Hematopoietic multipotent progenitor cell treated with erythropoietin and hydrocortisone succinate and interleukin-3 and kit ligand, for 8 days (in vitro differentiated cells): ENCODE measurements at places on chromosomes 4 and X.
A peak's percentile ranks its signal among the peaks of the same experiment; 100 is the strongest.

DNA sequence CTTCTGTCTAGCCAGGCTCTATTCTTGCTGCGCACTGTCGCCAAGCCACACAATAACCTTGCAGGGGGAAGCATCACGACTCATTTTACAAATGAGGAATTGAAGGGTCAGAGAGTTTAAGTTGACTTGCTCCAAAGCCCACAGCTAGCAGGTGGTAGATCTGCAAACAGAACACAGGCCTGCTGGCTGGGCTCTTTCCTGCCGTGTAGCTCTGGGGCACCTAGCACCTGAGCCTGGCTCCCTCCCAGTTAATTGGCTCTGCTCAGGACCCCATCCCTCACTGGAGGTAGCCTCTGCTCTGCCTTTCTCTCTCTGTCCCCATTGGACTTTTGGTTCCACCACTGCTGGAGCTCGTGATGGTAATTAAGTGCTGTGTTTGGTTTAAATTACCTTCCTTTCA lies 98.5 kb downstream of the NSUN7 start:
- no peak for DNase-seq

GRCh38 chrX:112877771-112878173 lies 37.1 kb upstream of the AMOT start:
- DNase-seq, result no peak

DNA sequence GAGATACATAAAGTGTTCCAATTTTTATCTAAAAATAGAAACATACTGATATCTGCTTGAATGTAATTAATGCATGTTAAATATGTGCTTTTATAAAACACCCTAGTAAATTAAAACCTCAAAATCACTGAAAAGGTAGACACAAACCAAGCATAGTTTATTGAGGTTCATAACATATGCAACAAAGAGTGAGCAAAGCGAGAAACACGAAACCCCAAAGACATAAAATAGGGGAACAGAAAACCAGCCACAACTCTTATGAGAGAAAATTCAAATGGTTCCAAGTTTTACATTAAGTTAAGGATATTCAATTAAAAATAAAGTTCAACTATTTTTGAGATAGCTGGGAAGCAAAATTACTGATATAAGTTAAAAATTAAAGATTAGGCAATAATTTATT lies 336.4 kb upstream of the AGA start:
- DNase-seq, result no peak

DNA sequence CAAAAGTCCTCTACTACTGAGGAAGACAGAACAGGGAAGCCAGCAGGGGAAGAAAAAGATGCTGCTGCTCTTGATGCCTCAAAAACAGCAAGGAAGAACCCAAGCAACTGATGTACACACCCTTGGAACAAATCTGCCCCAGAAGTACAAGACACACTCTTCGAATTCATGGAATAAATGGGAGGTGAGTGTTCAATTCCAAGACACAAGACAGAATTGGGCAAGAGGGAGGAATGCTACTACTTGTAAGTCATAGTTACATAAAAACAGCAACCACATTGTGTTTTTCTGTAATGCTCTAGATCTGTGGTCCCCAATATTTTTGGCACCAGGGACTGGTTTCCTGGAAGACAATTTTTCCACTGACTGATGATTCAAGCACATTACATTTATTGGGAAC lies 58.0 kb upstream of the H2AZ1 start:
- no peak for DNase-seq

- no peak for DNase-seq
These were observed 243.7 kb downstream of the TENM3 start for GRCh38 chr4:182486881-182487280.

DNA sequence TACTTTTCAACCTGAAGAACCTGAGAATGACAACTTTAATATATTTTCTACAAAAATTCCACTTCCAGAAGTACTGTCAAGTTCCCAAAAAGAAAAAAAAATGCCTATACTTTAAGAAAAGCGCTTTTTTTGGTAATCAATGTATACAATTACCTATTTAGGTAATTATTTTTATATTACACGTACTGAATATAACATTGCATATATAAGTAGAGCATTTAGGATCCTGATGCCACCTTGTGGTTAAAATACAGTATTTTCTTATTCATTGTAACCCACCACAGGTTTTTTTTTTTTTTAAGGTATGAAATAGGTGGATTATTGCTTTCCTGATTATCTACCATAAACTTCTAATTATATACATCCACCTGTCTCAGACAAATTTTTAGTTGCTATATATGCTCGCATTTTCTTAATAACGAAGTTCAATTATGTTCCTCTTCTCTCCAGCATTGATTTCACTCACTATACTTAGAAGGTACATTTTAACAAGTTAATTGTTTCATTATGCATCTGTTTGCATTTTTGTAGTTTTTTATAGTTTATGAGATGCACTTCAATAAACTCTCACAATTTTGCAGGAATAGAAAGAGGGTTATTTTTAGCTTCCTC lies 5.2 kb downstream of the MAP9 start:
- DNase-seq, result peak; percentile 51

- DNase-seq, result no peak
These were observed 22.0 kb downstream of the GPM6A start for GRCh38 chr4:175790083-175790482.

DNA sequence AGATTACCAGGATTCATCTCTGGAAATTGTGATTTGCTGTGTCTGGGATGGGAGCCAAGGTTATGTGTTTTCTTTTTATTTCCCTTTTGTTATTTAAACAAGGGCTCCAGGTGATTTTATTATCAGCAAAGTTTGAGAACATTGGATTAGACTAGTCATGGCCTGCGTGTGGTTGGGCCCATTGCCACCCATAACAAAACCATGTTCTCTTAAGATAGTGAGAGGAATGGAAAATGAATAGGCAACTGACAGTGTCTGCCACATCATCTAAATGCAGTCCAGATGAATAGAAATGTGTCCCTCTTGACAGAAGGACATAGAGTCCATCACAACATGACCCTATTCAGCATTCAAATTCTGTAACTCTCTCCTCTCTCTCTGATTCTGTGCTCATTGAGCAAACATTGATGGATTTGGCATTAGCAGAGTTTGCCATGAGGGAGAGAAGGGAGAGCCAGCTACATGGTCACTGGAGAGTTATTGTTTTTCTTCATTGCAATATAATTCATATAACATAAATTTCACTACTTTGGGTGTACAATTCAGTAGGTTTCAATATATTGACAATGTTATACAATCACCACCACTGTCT lies 11.7 kb downstream of the XK start:
- DNase-seq, result peak; percentile 45

DNA sequence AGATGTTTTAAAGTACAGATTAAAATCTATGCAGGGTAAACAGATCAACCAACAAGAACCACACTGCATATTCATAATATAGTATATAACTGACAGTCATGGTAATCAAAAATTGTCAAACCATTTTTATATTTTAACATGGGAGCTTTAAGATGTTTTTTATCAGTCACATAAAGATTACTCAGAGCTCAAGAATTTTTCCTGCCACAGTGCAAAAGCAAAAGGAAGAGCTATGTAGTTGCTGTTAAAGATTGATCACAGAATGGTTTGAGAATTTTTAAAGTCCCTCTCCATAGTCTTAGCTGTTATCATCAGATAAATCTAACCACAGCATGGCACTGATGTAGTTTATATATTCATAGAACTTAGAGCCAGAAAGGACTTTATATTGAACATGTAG lies 8.5 kb downstream of the RAB9B start:
- no peak for DNase-seq

GRCh38 chrX:129472116-129472515 lies 51.2 kb downstream of the SMARCA1 start:
- no peak for DNase-seq

DNA sequence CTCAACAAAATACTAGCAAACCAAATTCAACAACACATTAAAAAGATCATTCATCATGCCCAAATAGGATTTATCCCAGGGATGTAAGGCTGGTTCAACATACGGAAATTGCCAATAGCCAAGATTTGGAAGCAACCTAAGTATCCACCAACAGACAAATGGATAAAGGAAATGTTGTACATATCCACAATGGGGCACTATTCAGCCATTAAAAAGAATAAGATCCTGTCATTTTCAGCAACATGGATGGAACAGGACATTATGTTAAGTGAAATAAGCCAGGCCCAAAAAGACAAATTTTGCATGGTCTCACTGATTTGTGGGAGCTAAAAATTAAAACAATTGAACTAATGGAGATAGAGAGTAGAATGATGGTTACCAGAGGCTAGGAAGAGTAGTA lies 82.0 kb upstream of the FAM241A start:
- no peak for DNase-seq

GRCh38 chr4:78638337-78639172 lies 87.0 kb downstream of the ANXA3 start:
- DNase-seq, result peak; percentile 90

DNA sequence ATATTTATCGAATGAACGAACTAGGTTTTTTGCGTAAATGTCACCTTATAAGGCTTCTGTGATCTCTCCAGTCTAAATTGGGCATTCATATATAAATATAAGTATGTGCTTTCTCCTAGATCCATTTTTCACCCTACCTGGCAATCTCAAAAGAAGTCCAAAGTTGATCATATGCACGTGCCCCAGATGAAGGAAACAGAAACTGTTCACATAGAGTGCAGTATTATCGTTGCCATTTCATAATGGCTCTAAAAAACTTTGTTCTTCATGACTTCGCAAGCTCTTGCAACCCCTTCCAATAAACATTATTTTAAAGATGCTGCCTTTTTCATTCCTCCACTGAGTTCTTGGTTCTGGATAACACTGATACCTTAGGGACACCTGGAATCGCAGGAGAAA lies 708 bp downstream of the INTS12 start:
- peak; percentile 31 for DNase-seq

DNA sequence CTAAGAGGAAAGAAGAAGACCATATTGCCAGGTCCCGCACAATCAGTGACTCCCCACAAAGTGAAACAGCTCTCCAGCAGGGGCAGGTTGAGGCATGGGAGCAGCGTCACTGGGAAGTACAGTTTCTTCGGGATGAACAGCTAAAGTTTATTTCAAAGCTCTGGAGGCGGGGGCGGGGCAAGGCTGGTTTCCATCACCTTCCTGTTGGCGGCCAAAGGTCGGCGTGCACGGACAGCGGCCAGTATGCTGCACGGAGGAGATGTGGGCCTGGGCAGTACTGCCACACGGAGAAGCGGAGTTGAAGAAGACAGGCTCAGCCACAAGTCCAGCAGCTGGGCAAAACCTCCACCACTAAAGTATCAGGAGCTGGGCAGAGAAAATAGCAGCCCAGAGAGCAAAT lies 951 bp upstream of the ZNF518B start:
- DNase-seq, result no peak

DNA sequence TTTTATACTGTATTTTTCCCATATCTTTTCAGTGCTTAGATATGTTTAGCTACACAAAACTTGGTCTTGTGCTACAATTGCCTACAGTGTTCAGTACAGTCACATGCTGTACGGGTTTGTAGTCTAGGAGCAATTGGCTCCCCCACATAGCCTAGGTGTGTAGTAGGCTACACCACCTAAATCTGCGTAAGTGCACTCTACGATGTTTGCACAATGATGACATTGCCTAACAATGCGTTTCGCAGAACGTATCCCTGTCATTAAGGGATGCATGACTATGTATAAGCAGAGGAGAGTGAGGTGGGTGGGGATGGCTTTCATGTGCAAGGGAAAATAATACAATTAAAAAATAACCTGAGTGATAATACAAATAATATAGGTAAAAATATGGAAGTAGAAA lies 131.4 kb downstream of the GBA3 start:
- DNase-seq, result no peak

GRCh38 chr4:5224340-5224739 lies 173.1 kb downstream of the STK32B start:
- DNase-seq, result no peak

GRCh38 chr4:100287534-100287933 lies 97.3 kb upstream of the DDIT4L start:
- DNase-seq, result no peak

GRCh38 chr4:133920236-133920635 lies 281.4 kb downstream of the PABPC4L start:
- no peak for DNase-seq

DNA sequence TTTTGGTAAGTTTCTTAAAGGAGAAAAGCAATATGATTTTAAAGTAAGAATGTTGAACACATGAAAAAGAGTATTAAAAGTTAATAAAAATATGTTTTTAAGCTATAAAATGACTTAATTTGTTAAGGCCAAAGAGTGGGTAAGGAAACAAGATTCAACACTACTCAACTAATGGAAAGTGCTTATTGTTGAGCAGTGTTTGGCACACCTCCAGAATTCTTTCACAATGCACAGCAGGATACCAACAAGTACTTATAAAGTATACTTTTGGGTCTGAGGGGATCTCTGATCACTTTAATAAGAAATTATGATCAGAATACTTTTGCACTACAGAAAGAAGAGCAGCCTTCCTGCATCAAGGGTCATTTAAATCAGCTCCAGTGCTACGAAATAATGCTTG lies 5.9 kb downstream of the LAMP2 start:
- peak; percentile 41 for DNase-seq

- peak; percentile 54 for DNase-seq
These were observed 586 bp downstream of the BCAP31 start for GRCh38 chrX:153723351-153724251.

GRCh38 chr4:88008122-88008742 lies 797 bp downstream of the PKD2 start:
- peak; percentile 47 for DNase-seq

- DNase-seq, result peak; percentile 20
These were observed 94.6 kb downstream of the PPP3CA start for GRCh38 chr4:101252721-101253120.

DNA sequence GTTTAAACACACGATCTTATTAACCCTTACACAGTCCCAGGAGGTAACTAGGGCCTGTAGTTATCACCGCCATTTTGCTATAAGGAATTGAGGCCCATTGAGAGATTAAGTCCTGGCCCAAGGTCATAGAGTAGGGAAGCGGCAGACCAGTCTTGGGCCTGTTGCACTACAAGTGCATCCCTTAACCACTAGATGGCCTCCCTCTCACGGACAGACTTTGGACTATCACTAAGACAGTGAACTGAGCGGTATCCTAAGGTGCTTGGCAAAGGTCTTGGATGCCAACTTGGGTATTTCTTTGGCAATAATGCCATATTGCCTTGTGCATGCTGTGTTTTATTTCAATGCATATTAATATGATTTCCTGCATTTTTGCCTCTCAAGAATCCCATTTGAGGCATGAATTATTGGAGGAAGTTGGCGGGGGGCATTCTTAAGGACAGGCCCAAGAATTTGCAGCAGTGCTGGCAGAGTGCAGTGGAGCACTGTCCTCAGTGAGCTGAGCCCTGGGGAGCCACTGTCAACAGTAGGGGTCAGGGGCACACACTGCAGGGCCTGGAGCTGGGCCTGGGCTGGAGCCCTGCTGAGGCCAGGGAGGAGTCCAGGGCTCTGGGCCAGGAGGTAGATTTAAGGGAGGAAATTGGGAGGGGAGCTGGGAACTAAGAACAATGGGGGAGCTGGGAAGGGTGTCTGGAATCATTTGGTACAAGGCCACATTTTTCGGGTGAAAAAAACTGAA lies 147.4 kb downstream of the SMIM20 start:
- DNase-seq, result peak; percentile 49
